ENCODE measurements at places on chromosomes 12 and 14. TPM values are rescaled to one million over a fixed set of nuclear protein-coding genes. Genes with fewer than 3 reads are reported as not detected.

GRCh38 chr14:65237023-65237814, 134.9 kb upstream of the MAX start:
- no peak for DNase-seq

DNA sequence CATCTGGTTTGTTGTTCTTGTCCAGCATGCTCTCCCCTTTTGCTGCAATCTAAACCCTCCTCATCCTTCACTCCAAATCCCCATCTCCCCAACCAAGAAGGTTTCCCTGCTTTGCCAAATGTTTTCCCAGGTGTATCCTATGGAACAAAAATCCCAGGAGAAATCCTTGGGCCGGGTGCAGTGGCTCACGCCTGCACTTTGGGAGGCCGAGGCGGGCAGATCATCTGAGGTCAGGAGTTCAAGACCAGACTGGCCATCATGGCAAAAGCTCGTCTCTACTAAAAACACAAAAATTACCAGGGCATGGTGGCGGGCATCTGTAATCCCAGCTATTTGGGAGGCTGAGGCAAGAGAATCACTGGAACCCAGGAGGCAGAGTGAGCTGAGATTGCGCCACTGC, 5.0 kb downstream of the KSR2 start:
- DNase-seq = no peak

DNA sequence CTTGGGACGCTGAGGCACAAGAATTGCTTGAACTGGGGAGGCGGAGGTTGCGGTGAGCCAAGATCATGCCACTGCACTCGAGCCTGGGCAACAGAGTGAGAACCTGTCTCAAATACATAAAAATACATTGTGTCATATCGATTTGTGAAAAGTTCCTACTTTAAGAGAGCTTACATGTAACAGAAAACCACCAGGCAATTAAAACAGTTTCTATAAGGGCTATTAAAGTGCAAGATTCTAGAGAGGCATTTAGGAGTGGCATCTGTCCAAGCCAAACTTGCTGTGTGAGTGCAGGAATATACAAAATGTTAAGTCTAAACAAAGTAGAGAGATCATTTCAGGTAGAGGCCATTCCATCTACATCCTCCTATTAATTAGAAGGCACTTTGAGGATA, 1.7 kb upstream of the NEK9 start:
- no peak for DNase-seq

TMPRSS12 gene
- not detected for total RNA-seq
